ENCODE measurements at places on chromosomes 6 and 20.

- DNase-seq, result peak; percentile 33
Observed at GRCh38 chr20:49914310-49915117, 815 bp downstream of the SPATA2 start.

- peak; percentile 28 for DNase-seq
Observed at GRCh38 chr6:30152910-30153610, 8.0 kb downstream of the TRIM10 start.

- DNase-seq, result peak; percentile 66
Observed at GRCh38 chr6:125304970-125305660, 3.3 kb upstream of the HDDC2 start.

DNA sequence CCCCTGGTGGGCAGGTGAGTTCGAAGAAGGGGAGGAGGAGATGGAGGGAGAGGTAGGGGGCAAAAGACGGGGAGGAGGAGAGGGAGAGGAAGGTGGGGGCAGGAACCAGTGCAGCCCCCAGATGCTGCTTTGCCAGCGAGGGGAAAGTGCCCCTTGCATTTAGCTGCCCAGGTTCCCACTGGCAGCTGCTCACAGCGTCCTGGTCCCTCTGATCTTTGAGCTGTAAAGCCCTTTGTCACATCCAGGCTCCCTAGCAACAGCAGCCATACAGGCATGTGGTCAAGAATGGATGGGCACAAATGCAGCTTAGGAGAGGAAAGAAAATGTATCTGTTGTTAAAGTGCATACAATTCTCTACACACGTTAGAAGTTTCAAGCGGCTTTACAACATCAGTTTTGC is 160.9 kb downstream of the CD83 start:
- DNase-seq, result no peak

DNA sequence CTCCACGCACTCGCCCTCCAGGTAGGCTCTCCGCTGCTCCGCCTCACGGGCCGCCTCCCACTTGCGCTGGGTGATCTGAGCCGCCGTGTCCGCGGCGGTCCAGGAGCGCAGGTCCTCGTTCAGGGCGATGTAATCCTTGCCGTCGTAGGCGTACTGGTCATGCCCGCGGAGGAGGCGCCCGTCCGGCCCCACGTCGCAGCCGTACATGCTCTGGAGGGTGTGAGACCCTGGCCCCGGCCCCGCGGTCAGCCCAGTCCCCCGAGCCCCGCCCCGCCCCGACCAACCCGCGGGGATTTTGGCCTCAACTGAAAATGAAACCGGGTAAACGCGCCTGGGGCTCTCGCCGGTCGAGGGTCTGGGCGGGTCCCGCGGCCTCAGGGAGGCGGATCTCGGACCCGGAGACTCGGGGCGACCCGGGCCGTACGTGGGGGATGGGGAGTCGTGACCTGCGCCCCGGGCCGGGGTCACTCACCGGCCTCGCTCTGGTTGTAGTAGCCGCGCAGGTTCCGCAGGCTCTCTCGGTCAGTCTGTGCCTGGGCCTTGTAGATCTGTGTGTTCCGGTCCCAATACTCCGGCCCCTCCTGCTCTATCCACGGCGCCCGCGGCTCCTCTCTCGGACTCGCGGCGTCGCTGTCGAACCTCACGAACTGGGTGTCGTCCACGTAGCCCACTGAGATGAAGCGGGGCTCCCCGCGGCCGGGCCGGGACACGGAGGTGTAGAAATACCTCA is 598 bp downstream of the HLA-B start:
- peak; percentile 67 for DNase-seq

DNA sequence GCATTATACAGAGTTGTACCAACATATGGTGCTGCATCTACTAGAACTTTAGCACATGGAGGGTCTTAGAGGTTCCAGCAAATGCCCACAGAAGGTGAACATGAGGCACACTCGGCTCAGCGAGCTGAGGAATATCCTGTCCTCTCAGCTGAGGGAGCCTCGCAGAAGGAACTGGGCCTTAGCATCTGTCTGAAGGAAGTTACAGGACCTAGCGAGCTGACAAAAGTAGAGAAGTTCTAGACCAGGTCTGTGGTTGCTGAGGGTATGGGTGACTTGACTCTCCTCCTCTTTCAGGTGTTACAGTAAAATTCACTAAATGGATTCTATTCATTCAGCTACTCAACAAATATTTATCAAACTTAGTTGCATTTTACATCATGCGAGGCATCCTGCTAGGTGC is 157.2 kb downstream of the ZDHHC14 start:
- no peak for DNase-seq

- DNase-seq, result no peak
Observed at GRCh38 chr6:66964216-66964615, 1257.2 kb upstream of the EYS start.

DNA sequence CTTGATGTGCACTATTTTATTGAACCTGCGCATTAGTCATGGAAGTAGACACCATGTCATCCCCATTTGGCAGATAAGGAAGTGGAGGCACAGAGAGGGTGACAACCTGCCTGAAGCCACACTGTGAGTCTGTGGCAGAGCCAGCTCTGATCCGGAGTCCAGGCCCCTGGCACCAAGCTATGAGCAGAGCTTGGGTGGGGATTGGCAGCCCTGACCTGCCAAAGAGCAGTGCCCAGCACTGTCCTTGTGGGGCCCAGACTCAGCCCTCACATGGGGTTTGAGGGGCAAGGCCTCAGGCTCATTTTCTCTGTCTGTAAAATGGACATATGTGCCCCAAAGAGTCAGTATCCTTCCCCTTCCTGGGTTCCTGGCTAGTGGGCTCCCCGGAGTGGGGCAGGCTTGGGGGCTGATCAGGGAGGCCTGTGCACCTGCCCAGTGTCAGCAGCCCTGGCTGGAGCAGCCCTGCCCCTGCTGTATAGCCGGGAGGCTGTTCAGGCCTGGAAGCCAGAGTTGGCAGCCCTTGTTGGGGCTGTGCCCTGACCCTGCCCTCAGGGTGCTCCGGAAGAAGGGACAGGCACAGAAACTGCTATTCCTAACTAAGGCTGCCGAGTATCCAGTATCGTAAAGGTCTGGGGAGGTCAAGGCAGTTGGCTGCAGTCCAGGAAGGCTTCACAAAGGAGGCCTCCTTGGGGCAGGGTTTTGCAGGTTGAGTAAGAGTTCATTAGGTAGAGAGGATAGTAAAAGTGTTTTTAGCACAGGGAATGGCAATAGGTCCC is 38.7 kb downstream of the TGM2 start:
- no peak for DNase-seq

DNA sequence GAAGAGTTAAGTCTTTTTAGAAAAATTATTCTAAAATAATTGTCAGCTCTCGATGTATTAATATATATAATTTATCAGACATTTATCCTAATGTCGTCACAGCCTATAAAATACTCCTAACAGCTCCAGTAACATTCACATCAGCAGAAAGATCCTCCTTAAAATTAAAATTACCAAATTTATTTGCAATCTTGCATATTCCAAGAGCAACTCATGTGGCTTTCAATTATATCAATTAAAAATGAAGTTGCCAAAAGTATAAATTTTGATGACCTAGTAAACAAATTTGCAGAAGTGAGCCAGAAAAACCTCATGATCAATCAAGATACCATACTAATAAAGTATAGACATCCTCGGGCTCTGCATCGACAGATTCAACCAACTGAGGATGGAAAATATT is 60.2 kb downstream of the IL20RA start:
- no peak for DNase-seq

GRCh38 chr6:100230953-100231316 is 233.8 kb downstream of the SIM1 start:
- DNase-seq, result no peak

- DNase-seq, result no peak
Observed at GRCh38 chr6:142485256-142485655, 183.4 kb downstream of the ADGRG6 start.

- DNase-seq, result peak; percentile 38
Observed at GRCh38 chr6:142474531-142475289, 172.9 kb downstream of the ADGRG6 start.

DNA sequence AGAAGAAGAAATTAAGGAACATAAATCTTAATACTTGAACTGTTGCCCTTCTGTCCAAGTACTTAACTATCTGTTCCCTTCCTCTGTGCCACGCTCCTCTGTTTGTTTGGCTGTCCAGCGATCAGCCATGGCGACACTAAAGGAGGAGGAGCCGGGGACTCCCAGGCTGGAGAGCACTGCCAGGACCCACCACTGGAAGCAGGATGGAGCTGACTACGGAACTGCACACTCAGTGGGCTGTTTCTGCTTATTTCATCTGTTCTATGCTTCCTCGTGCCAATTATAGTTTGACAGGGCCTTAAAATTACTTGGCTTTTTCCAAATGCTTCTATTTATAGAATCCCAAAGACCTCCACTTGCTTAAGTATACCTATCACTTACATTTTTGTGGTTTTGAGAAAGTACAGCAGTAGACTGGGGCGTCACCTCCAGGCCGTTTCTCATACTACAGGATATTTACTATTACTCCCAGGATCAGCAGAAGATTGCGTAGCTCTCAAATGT is 17.1 kb downstream of the IRF4 start:
- peak; percentile 84 for DNase-seq

DNA sequence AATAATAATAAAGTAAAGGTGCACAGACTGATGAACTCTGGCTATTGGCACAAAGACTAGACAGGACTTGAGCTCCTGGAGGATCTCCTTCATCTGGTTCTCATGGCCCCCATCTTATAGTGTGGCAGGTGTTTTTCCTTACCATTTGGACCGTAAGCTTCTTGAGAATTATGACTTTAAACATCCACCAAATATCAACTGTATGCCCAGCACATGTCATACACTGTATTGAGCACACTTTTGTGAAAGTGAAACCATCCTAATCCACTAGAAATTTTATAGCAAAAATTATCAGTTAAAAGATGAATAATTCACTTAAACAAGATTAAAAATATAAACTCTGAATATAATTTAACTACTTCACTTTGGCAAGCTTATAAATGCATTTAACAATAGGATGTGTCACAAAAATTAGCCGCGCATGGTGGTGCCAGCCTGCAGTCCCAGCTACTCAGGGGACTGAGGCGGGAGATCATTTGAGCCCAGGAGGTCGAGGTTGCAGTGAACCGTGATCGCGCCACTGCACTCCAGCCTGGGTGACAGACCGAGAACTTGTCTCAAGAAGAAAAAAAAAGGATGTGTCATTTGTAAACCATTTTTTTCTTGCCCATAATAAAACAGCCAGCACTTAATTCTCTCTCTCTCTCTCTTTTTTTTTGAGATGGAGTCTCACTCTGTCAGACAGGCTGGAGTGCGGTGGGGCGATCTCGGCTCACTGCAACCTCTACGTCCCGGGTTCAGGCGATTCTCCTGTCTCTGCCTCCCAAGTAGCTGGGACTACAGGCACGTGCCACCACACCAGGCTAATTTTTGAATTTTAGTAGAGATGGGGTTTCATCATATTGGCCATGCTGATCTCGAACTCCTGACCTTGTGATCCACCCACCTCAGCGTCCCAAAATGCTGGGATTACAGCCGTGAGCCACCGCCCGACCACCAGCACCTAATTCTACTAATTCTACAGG is 9.1 kb downstream of the HIVEP2 start:
- DNase-seq, result no peak

DNA sequence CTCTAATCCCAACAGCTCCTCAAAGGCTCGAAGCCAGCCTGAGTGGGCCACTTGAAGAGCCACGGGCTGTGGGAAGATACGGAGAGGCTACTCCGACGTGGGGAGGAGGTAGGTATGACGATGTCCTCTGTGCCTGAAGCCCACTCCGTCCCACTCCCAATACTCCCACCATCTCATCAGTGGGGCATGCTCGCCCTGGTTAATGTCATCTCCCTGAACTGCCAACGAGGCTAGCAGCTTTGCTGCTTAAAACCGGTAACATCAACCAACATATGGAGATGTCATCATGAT is 11.1 kb downstream of the NRN1 start:
- DNase-seq, result no peak

GRCh38 chr20:46362921-46363867 is 43.2 kb downstream of the ELMO2 start:
- peak; percentile 88 for DNase-seq

DNA sequence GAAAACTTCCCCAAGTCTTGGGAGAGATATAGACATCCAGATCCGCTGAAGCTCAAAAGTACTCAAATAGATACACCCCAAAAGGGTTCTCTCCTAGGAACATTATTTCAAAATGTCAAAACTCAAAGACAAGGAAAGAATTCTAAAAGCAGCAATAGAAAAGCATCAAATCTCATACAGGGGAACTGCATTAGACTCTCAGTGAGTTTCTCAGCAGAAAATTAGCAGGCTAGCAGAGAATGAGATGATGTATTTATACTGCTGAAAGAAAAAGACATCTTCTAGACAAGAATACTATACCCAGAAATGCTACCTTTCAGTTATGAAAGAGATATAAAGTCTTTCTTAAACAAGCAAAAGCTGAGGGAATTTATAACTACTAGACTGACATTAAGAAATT is 75.5 kb upstream of the RIMS1 start:
- no peak for DNase-seq

- no peak for DNase-seq
Observed at GRCh38 chr20:34753706-34754461, 49.7 kb downstream of the TP53INP2 start.

GRCh38 chr6:42453031-42453653 is 1.4 kb upstream of the TRERF1 start:
- DNase-seq, result peak; percentile 35

GRCh38 chr6:92962846-92963245 is 456.5 kb downstream of the EPHA7 start:
- no peak for DNase-seq

DNA sequence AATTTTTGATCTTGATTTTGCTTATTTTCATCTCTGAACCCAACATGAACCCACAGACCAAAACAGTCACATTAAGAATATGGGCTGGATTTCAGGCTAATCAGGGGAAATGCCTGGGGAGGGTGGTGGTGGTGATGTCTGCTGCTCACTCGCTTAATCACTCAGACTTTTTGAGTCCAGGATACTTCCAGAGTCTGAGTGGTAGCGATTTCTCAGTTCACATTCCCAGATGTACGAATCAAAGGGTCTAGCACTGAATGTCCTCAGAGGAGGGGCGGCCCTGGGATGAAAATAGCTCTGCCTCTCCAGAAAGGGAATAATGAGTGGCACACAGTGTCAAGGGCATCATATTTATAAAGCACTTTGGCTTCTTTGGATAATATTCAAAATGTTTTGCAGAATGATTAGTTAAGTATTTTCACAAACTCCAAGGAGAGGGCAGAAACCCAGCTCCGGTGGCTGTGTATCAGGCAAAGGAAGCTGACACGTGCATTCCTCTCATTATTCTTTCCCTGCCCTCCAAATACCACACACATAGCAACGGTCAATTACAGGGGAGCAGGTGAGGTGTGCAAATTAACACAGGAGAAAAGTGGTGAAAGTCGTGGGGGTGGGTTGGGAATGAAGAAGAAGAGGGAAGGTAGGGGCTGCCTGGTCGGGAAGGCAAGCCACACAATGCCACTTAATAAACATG is 345.2 kb upstream of the RSPO3 start:
- no peak for DNase-seq

GRCh38 chr6:152356662-152357061 is 280.5 kb downstream of the SYNE1 start:
- peak; percentile 70 for DNase-seq

- DNase-seq, result peak; percentile 59
Observed at GRCh38 chr6:4055420-4056041, 23.4 kb downstream of the FAM217A start.

GRCh38 chr6:167416676-167417430 is 92.0 kb downstream of the TTLL2 start:
- DNase-seq, result no peak

- DNase-seq, result peak; percentile 93
Observed at GRCh38 chr6:73747289-73747688, 51.3 kb downstream of the CD109 start.

Measured in inflammatory macrophage treated with lipopolysaccharide for 4 hours (primary cell).